CD4-positive, alpha-beta T cell treated with Interleukin-17A for 1 hour (primary cell): ENCODE measurements at places on chromosomes 1 and 21.

DNA sequence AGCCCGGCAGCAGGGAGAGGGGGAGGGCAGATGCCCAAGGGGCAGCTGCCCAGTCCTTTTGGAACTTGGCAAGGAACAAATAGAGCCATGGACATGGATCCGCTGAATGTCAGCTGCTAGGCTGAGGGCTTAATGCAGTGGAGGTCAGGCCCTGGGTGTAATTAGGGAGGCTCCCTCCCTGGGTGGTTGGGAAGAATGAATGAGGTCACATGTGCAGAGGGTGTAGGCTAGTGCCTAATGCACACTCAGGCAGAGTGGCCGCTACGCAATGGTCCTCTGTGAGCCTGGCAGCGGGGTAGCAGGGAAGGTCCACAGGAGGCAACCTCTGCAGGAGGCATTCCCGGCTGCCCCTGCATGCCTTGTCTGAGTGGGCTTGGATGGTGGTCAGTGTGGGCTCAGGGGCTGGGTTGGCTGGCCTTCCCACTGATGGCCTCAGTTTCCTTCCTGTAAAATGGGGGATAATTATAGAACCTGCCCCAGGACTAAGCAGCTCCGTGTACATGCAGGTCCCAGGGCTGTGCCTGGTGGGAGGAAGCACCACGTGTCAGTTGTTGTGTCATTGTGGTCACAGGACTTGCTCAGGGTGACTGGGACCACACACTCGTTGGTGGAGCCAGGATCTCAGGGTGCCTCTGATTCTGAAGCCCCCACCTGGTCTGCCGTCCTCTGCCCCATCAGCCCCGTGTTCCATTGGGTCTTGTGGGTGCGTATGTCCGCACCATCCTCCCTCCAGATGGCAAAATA is 81.6 kb upstream of the ACTL8 start:
- no peak for DNase-seq

DNA sequence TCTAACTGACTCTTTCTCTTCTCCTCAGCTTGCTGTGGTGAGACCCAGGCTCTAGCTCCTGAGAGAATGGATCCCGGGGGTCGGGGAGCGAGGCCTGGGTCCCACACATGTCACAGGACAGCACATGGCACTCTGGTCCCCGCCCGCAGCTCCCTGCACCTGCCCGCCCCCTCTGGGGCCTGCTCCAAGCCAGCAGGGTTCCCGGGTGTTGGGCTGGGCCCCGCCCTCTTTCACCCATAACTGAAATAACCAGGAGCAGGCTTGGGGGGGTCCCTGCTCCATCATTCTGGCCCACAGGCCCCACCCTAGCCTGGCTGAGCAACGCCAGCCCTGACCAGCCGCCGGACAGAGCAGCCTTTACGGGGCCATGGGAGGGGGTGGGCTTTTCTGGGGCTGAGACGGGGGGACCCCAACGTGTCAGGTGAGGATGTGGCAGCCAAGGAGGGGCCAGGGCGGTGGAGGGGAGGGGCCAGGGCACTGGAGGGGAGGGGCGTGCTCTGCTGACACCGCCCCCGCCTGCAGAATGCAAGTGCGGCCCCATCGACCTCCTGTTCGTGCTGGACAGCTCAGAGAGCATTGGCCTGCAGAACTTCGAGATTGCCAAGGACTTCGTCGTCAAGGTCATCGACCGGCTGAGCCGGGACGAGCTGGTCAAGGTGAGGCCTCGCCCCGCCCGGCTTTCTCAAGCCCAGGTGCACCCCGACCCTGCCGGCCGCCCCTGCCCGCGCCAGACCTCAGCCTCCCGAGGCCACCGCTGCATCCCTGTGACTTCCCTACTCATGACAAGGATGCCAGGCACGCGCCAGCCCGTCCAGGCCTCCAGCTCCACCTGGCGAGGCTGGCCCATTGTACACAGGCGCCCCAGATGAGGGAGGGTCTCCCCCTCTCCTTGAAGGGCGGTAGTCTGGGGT is 19.4 kb downstream of the COL6A1 start:
- DNase-seq = no peak

DNA sequence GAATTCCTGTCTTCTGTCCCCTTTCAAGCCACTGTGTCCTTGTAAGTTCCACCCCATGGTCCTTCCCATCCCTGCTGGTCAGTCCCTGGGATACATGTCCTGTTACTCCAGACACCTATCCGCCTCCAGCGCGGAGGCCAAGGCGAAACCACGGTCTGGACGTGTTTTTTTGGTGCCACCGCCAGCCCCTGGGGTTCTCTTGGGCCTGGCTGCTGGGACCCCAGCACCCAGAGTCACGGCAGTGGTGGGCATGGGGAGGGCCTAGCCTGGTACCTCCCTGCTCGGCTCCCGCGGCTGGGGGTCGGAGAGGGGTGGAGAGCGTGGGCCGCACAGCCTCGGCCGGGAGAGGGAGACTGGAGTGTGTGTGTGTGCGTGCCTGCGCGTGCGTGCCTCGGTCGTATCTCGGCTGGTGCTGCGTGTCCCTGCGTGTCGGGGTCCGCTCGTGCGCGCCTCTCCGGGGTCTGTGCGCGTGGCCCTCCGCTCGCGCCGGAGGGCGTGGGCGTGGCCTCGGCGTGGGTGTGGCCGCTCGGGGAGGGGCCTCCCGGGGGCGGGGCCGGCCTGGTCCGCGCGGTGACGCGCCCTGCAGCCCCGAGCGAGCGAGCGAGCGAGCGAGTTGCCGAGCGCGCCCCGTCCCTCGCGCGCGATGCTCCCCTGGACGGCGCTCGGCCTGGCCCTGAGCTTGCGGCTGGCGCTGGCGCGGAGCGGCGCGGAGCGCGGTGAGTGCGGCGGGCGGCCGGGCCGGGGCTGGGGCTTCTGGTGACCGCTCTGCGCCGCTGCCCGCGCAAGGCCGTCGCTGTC is at the start of gene VWA1:
Gene VWA1 (plus strand): TSS at position 585 of the 798 bp plus-strand sequence. CDS start 59 bp downstream, at position 644.
- peak; percentile 63 for DNase-seq

DNA sequence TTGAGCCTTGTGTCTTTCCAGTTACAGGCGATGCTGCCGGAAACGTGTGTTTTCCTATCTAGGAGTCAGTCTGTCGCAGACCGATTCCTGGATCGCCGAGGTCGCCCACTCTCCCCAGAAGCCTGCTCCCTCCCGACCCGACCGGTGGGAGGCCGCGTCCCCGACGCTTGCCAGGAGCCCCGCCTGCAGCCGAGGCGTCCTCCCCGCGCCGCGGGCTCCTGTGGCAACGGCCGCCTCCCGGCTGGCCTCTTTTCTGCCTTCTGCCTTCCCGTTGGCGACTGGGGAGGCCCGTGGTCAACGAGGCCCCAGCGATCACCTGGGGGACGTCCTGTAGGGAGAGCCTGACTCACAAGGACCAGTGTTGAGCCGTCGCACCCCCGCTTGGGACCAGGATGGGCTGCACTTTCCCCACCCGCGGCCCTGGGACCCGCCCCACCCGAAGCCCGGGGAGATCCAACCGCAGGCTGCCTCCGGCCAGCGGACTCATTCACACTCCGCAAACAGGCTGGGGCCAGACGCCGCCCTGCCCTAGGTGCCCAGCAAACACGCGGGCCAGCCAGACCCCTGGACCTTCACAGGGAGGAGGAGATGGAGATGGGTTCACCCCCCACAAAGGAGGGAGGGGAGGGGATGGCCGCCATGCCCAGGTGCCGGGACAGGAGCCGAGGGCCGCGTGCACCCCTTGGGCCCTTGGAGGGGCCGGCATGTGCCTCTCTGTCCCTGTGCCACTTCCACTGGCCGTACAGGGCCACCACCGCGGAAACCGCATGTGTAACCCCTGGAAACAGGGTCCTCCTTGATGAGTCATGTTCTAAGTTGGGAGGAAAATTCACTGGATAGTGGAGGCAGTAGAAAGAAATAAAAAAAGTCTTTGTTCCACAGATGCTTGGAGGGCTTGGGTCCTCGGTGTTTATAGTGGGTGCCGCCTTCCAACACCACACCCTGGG is 7.2 kb upstream of the COL6A1 start:
- no peak for DNase-seq

DNA sequence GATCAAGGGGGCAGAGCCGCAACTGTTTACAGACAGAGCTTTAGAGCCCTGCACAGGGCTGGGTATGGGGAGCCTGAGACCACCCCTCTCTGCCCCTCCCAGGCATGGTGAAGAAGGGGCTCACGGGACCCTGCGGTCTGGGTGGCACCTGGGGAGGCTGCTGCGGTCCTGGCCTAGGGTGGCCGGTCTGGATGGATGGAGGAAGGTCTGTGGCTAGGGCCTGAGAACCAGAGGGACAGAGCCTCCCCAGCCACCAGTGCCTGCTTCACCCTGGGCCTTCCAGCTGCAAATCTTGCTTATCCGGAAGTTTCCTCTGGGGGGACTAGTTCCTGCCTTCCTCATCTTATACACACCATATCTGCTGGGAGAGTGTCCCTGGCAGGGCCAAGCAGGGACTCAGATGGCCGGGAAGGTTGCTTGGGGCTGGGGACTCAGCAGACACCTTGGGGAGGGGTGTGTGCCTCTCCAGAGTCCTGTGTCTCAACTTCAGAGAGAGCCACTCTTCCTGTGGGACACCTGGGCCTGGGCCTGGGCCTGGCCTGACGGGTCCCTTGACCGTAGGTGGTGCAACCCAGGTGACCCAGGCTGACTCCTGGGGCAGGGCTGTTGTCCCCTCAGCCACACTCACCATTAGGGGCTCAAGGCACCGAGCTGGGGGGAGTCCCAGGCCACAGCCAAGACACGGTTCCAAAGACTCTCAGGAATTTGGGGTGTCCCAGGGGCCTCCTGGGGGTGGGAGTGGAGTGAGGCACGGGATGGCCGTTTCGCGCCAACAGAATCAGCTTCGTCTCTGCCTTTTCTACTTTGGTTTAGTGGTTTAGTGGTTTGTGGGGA is 52.0 kb upstream of the ACTRT2 start:
- DNase-seq = no peak

GRCh38 chr1:171794085-171794484 is 12.6 kb downstream of the METTL13 start:
- peak; percentile 25 for DNase-seq

GRCh38 chr1:168481586-168481985 is 62.2 kb downstream of the XCL2 start:
- no peak for DNase-seq

DNA sequence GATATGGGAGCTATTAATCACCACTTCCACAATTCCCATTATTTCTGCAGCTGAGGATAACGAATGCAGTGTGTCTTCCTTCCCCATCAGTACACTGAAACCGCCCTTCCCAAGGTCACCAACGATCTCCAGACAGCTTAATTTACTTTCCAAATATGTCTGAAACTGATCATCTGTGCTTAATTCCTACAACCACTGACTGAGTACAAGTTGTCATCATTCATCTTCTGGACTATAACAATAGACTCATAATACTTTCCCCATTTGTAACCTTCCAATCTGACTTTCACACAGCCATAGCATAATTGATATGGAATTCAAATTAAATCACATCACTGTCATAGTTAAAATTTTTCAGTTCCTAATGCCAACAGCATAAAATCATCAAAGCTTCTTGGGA is 17.4 kb downstream of the DNM3 start:
- DNase-seq = no peak

- DNase-seq = no peak
These were observed 27.6 kb upstream of the ARHGAP29 start for GRCh38 chr1:94265011-94265422.

- DNase-seq = peak; percentile 21
These were observed 3.8 kb downstream of the PRDM2 start for GRCh38 chr1:13703558-13704490.

- DNase-seq = no peak
These were observed 33.0 kb downstream of the CACHD1 start for GRCh38 chr1:64502931-64503330.

DNA sequence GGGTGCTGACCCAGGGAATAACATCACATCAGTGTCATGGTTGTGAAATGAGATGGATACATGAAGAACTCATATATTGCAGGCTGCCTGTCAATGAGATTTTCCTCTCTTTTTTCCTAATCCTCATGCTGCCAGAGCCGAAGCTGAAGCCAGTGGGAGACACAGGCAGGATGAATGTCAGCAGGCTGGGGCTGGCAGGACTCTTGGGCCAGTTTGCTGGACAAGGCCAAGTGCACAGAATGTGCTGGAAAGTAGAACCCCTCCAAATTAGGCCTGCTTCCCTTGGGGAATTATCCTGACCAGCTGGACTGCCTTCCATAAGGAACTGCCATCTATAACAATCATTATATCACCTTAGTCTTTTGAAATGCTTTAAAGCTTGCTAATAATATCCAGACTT is 31.4 kb downstream of the SLC44A3 start:
- DNase-seq = no peak

DNA sequence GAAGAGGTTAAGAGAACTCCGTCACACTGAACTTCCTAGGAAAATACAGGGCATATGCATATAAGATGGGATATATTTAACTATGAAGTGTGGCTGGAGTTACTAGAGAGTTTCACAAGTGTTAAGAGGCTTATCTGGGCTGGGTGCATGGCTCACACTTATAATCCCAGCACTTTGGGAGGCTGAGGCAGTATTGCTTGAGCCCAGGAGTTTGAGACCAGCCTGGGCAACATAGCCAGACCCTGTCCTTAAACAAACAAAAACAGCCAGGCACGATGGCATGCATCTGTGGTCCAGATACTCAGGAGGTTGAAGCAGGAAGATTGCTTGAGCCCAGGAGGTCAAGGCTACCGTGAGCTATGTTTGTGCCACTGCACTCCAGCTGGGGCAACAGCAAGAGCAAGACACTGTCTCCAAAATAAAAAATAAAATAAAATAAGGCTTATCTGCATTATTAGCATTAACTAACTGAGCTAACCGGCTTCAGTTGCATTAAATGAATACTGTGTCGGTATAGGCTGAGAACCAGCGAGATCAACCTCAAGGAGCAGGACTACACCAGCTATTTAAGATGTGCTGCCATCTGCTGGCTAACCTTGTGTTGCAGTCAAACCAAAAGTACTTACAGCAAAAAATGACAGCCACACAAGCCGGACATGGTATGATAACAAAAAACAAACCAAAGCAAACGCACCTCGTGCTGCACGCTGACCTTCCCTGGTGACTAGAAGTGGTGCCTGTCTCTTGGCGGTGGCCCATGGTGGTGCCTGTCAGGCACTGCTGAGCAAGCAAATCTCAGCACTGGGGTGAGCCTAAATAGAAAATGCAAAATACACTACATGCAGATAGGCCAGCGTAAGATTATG is 19.7 kb upstream of the RBBP5 start:
- DNase-seq = peak; percentile 68

DNA sequence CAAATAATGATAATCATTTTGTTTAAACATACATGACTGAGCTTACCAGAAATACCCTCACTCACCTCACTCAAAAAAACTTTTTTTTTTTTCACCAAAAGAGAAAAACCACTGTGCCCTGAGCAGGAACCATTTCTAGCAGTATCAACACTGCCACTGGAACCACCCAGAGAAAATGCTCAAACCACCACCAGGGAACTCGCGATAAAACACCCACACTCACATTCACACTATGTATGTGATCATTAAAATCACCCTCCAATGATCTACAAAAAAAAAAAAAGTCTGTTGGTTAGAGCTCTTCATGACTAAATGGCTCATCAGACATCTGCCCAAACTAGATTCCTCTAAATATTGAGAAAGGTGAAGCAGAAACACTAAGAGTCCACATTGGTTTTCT is 11.5 kb downstream of the TIAM1 start:
- DNase-seq = no peak

- no peak for DNase-seq
These were observed 10.2 kb downstream of the WNT4 start for GRCh38 chr1:22132517-22133235.

- no peak for DNase-seq
These were observed 93.2 kb upstream of the KCTD3 start for GRCh38 chr1:215473943-215474342.
